Posterior vena cava (tissue), 2 donors: ENCODE measurements at places on chromosomes 16 and 17. TPM values are rescaled to one million over a fixed set of nuclear protein-coding genes. Genes with fewer than 3 reads are reported as not detected.

DNA sequence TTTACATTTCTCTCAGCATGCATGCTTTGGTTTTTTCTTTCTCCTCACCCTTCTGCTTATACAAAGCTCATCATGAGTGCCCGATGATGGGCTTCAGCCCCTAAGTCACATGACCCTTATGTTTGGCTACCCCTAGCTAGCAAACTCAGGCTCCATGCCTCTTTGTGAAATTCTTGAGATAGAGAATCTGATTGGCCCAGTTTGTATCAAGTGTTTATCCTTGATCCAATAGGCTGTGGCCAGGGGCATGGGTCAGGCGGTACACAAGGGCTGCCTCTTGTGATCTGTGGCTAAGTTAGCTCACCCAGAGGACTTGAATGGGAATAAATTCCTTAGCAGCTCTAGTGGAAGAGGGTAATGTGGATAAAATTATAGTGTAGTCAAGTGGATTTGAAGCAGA, 11.5 kb upstream of the TOX3 start:
- DNase-seq = no peak

The SYNGR3 gene
- total RNA-seq = 0.83 TPM

DNA sequence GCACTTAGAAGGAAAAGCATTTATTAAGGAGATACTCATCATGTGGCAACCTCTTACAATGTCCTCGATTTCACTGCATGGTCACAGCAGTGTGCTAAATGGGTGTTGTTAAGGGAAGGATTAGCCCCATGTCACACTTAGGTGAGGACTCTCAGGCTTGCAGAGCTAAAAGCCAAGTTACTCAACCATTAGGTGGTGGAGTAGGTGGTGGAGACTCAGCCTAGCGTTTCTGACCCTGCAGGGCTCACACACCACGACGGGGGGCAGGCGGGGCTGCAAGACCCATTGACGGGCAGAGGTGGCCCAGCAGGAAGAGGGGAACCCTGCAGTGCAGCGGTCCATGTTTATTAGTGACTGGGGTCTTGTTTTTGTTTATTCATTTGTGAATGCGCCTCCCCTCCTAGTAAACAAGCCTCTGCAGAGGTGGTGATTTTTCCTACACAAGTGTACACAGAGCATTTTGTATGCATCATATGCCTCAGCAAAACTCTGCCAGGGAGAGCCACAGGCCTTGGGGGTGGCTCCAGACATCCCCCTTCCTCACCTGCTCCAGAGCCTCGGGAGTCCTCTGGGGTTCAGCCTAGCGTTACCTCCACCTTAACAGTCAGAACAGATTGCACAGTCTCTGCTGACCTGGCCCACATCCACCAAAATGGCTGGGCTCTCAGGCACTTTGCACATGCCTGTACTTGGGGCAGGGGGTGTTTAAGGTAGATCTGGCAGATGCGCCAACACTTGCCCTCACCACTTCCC, 216.7 kb downstream of the C16orf95 start:
- no peak for DNase-seq

DNA sequence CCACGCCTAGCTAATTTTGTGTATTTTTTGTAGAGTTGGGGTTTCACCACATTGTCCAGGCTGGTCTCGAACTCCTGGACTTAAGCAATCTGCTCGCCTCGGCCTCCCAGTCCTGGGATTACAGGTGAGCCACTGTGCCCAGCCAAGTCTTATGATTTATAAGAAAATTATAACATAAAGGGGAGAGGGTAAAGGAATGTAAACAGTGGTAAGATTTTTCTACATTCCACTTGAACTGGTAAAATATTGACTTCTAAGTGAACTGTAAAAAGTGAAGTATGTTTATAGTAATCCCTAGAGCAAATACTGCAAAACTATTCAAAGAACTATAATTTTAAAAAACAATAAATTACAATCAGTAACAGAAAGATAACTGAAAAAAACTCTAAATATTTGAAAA, 33.5 kb downstream of the C16orf87 start:
- no peak for DNase-seq

- DNase-seq = no peak
Observed at GRCh38 chr17:17217995-17218394, 11.9 kb upstream of the PLD6 start.

The KRT20 gene
- total RNA-seq = not detected

The TEKT5 gene
- total RNA-seq = 0.14 TPM
